Hematopoietic multipotent progenitor cell (in vitro differentiated cells): ENCODE measurements at places on chromosomes 4 and X. TPM values are rescaled to one million over a fixed set of nuclear protein-coding genes. Genes with fewer than 3 reads are reported as not detected.

Gene NUDT11
- 9.4 TPM for total RNA-seq

Gene SORCS2
- under 0.01 TPM for total RNA-seq

Gene YIPF6
- total RNA-seq = 6.7 TPM

Gene IL1RAPL2
- total RNA-seq = not detected

Gene CCDC149
- total RNA-seq = 2.7 TPM
